ENCODE measurements at places on chromosomes 4 and X.

DNA sequence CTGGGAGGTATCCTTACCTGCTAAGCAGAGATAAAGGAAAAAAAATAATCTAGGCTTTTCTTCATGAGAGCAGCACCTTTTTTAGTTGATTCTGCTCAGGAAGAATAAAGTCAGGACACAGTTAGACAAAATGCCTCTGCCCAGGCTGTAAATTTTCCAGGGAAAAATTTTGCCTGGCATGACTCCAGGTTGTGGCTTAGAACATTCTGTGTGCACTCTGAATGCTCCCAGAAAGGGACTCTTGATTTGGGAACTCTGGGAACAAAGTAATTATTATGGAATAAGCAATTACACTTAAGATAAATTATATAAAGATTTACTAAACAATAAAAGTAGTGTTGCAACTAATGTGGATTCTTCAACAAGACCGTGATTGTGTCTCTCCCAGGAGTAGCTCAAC is 826.2 kb upstream of the TENM3 start:
- no peak for DNase-seq

DNA sequence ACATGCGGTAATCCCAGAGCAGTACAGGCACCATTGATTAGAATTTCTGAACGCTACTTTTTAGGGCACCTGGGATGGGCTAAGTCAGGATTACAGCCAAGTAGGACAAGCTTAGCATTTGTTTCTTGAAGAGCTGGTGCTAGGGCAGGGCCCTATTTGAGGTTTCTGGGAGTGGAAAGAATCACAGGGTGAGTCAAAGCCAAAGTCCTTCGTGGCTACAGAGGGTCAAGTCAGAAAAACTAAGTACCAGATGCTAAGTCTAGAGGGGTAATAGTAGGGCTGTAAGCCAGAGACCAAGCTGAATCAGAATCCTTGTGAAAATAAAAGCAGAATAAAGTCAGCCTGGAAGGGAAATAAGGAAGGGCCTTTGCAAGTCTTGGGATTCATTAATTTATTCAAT is 448.6 kb downstream of the ZIC3 start:
- no peak for DNase-seq

DNA sequence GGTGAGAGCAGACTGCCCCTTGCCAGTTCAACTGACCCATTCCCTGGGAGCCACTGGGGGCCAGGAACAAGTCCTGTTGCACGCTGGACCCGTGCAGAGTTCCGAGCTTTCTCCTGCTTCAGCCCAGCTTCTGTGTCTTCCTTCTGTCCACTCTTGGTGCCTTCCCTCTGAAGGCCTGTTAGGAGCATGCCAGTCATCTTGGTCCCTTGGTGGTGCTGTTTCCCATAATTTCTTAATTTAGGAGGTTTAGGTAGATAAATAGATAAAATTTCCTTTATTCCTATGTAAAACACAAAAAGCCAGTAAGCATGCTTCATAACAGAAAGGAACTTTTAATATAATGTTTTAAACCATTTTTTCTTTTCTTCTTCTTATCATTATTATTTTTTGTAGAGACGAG is 672.7 kb downstream of the CCSER1 start:
- DNase-seq = no peak

GRCh38 chr4:81546777-81547176 is 75.1 kb upstream of the RASGEF1B start:
- DNase-seq = no peak

- DNase-seq = peak; percentile 41
Measured at GRCh38 chrX:80876877-80877276, 67.2 kb upstream of the BRWD3 start.

GRCh38 chrX:109839694-109840567 is 106.9 kb upstream of the ACSL4 start:
- no peak for DNase-seq

GRCh38 chr4:124060261-124060918 is 652.1 kb downstream of the ANKRD50 start:
- DNase-seq = no peak

DNA sequence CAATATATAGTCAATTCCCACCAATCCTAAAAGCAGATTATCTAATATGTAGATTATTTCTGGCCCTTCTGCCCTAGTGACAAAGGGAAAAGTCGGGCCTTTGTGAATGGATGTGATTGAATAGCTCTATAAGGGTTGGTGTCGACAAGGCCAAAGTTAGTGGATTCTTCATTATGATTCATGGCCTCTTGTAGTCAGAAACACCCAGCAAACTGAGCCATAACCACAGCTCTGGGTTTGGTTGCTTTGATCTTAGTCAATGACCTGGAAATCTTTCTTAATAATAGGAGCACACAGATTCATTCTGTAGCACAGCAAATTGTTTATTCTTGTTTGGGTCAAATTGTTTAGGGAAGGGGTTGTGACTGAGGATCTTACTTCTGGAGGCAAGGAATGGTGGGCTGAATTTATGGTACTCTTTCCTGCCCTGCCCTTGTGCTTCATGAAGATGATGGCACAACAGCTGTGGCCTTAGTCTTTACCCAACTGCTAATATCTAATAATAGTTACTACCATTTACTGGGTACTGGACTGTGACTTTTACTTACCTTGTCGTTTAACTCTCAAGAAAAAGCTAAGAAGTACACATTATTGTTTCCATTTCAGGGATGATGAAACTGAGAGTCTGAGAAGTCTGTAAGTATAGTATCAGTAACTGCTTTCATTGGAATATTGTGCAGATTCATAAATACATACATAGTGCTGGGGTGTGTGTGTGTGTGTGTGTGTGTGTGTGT is 74.0 kb downstream of the AFF2 start:
- no peak for DNase-seq

All from activated CD4-positive, alpha-beta T cell treated with anti-CD3 and anti-CD28 coated beads, Interleukin-2, Interleukin-6, amounts not matched to agents 100 ng/mL and 50 ng/mL, durations not matched to agents 16 hours and 8 hours (primary cell).